Coronary artery (tissue), 2 donors: ENCODE measurements at places on chromosomes 4 and X.

GRCh38 chr4:39574946-39575345 is 47.7 kb upstream of the UGDH start:
- no peak for DNase-seq

GRCh38 chr4:6641164-6641970 is 882 bp downstream of the MRFAP1 start:
- peak; percentile 78 for DNase-seq

DNA sequence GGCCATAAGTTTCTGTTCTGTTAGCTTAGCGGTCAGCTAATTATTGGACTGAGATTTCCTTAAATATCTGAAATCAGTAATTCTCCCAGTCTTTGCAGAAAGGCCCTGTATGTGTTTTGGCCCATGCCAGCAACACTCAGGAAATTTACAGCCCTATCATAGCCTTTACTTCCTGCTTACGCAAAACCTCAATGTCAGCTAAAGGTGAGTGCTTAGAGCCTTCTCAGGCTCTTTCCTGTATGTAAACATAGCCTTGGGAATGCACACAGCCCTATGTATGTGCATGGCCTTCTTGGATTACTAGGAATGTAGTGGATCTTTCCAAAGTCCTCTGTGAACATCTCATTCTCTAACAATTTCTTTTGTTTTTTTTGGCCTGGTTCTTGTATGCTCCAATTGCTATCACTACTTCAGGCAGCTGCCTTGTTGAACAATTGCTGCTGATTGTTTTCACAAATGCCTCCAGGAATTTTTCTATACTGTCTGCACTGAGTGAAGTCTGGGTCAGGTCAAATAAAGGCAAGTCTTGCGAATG is 200.0 kb downstream of the PPP1R2C start:
- DNase-seq, result no peak

DNA sequence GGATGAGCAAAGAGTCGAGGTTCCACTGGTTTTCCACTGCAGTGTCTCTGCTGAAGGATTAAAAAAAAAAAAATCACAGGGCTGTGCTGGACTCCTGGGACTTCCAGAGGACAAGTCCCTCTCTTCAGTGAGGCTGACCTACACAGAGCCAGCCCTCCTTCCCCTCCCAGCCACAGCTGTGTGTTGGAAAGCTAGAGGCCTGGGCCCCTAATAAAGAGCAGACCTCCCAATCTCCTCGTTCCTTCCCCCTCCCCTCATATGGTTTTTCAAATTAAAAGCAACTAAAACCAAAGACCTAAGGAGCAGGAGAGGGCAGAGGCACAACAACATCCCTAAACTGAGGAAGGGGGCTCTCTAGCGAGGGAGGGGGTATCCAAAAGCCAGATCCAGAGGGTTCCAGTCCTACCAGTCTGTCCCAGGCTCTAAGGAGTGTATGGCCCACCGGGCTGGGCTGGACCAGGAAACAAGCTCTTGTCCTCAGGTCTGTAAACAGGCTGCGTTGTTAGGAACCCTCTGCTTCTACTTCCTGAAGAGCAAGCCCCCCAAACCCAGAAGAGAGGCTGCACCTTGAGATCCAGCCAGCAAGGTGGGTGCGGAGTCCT is 4.0 kb upstream of the PDGFRA start:
- no peak for DNase-seq

DNA sequence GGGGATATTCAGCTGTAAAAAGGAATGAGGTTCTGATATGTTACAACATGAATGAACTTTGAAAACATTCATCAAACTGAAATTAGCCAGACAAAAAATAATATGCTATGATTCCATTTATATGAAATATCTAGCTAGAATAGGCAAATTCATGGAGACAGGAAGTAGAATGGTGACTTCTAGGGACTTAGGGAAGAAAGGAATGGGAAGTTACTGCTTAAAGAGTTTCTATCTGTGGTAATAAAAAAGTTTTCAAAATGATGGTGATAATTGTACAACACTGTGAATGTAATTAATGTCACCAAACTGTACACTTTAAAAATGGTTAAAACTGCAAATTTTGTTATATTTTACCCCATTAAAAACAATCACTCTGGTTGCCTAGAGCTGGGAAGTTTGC is 30.2 kb downstream of the SMIM14 start:
- DNase-seq, result no peak

DNA sequence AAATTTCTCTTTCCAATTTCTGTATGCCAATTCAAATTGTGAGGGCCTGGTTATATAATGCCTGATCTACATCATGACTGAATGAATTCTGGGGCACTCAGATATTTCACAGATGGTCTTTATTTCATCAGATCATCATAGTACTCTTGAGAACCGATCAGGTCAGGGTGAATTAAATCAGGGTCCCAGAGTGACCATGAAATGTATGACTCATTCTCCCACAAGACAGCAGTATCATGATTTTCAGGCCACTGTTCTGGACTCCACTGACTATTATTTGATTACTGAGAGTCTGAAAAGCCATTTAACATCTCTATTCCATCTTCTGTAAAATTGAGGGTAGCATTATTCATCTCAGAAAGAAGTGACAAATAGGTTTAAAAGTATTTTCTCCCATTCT is 471.5 kb downstream of the ADGRL3 start:
- no peak for DNase-seq

DNA sequence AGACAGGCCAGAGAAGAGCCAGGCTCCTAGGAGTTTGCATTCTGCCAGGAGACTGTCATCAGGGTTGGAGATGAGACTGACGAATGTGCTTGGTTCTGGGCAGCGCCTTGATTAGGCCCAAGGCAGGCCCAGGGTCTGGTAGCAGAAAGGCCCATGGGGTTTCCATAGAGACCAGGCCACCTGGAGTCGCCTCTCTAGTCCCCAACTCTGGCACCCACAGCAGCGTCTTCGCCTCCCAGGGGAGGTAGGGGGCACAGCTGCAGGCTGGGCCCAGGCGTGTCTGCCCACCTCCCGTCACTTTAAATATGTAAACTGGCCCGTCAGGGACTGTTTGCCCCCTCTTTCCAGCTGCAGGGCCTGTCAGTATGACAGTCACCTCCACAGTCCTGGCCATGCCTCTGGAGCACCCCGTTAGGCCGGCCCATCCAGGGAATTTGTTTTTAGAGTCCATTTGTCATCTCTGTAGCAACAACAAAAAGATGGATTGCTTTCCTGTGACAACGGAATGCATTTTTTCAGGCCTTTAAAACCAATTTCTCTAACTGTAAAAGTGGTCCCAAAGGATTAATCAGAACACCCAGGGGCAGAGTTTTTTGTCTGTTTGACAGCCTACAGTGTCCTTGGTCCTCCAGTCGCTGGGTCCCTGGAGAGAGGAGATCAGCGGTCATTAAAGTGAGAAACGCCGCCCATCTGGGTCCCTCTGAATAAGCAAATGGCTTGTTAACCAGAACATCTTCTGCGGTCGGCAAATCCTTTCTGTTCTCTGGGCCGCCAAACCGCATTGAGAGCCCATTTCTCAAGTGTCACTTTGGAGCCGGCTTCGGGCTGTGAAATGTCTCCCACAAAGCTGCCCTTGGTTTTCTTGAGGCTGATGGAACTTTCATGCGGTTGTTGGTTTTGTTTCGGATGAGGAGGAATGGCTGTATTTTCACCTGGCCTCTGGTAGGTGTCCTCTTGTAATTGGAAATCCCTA is 153.0 kb upstream of the PSAPL1 start:
- DNase-seq, result no peak

- DNase-seq, result no peak
Measured at GRCh38 chrX:131235768-131236545, 53.1 kb downstream of the IGSF1 start.

DNA sequence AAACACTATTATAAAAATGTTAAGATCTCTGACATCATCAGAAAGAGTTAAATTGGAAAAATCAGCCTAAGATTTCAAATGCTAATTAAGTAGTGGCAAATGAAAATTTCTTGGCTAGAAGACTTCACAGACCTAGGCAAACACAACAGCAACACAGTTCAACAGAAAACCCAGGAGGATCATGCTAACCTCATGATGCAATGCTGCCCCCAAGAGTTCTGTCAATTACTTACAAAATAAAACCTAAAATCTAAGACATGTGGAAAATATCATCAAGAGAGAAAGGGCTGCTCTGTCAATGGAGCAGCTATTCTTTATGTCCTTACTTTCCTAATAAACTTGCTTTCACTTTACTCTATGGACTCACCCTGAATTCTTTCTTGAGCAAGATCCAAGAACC is 21.0 kb downstream of the S100G start:
- no peak for DNase-seq

DNA sequence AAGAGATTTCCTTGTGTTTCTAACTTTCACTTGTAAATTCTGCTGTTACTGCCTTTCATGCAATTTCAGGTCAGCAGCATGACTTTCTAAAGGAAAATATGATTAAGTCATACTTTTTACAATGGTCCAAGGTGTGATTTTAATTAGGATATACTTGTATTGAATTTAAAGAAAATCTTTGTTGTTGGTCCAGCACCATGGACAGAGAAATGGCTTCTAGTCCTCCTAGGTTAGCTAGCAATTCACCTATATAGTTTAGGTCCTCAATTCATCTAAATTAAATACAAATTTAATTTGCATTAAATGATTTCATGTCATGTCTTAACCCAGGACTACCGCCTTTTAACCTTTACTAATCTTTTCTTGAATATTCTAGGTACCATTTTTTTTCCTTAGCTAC is 304.9 kb upstream of the RPS6KA3 start:
- DNase-seq, result no peak

DNA sequence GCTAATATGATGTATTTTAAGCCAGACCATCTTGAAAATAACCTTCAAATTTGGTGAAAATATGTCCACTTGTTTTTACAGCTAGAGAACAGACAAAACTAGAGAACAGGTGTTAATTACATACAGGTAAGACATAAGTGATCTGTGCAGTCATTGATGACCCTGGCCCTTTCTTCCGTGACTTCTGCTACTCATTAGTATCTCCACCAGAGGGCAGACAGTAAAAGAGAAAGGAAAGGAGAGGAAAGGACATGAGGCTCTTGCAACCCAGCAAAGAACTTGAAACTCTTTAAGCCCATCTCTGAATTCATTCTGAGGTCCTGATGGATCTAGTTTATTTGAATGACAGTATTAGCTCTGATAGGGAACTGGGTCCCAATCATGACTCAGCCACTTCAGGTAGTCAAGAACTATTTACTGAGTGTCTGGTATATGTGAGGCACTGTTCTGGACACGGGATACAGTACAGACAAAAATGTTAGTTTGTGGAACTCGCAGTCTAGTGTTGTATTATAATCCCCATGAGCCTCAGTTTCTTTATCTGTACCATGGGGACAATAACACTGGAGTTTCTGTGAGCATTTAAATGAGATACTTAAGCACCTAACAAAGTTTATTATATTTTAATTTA is 121.0 kb upstream of the TEX13D start:
- no peak for DNase-seq

- no peak for DNase-seq
Measured at GRCh38 chr4:128527946-128528576, 240.4 kb upstream of the PGRMC2 start.

DNA sequence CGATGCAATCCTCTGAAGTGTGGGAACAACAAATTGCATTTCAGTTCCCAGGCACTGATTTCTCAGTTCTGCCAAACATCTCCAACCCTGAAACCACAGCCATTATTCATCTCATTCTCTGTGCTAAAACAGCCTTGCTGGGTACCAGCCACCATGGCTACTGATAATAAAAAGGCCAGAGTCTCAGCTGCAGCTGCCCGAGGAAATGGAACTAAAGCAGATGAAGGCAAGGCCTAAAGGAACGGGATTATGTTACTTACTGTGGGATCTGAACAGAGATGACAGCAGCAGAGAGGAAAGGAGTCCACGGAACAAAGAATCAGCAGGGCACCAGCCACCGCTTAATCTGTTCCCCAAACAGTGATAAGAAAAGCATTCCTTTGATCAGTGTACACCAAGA is 155.7 kb downstream of the PAPSS1 start:
- no peak for DNase-seq

- DNase-seq, result no peak
Measured at GRCh38 chr4:174663216-174663615, 140.9 kb upstream of the HPGD start.

GRCh38 chr4:115844180-115844579 is 730.8 kb upstream of the NDST4 start:
- no peak for DNase-seq

GRCh38 chr4:126843492-126844067 is 789.2 kb upstream of the INTU start:
- no peak for DNase-seq

- no peak for DNase-seq
Measured at GRCh38 chr4:170259631-170260153, 169.9 kb upstream of the AADAT start.

DNA sequence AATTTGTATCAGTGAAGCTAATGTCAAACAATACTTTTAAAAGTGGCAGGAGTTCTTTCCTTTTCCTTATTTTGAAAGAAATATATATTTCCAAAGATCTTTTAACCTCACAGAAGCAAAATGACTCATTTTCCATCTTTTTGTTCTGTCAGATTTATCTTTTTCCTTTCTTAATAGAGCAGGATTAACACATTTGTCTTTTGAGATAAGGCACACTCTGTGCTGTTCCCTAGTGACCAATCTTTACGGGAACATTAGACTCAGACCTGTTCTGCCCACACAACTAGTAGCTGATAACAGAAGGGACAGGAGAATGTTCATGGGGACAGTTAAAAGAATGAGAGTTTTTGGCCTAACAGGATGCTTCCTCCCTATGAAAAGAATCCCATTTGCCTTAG is 381.2 kb downstream of the STPG2 start:
- no peak for DNase-seq

GRCh38 chrX:153381684-153382532 is 19.2 kb downstream of the PNMA6E start:
- DNase-seq, result peak; percentile 65

DNA sequence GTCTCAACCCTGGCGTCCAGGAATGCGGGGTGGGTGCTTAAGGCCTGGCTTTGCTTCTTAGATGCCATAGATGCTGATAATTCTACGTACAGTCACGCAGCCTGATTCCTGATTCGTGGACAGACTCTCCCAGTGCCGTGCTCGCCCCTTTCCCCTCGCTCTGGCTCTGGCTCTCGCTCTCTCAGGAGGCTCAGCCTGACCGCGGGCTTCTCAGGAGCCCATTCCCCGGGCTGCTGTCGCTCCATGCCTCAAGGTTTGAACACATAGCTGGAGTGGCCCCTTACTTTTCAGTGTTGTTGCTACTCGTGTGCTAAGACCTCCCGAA is 59.2 kb upstream of the ZC4H2 start:
- DNase-seq, result peak; percentile 74

DNA sequence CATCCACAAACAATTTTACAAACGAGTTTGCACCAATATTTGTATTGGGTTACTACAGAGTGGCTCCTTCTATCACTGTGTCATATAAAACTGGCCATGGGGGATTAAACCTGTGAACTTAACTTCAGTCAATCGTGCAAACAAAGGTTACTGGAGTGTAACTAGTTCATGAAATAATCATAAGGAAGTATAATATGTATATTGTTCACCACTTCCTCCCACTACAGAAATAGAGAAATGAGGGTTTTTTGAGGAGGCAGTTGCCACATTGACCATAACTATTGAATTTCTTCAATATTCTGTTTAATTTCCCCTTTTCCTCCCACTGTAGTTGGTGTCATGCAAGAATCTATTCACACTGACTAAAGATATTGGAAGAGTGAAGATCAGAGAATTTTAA is at the start of gene GPR82:
TSS of gene GPR82 (plus strand) at position 356 of the 400 bp plus-strand sequence. CDS start 2,846 bp downstream, outside the sequence.
- no peak for DNase-seq

- peak; percentile 86 for DNase-seq
Measured at GRCh38 chrX:23503835-23504539, 163.3 kb upstream of the PRDX4 start.
